ENCODE measurements at places on chromosomes 6 and 20.
A peak's percentile ranks its signal among the peaks of the same experiment; 100 is the strongest.

- no peak for DNase-seq
Measured at GRCh38 chr6:170584954-170585498, 589 bp upstream of the PDCD2 start.

DNA sequence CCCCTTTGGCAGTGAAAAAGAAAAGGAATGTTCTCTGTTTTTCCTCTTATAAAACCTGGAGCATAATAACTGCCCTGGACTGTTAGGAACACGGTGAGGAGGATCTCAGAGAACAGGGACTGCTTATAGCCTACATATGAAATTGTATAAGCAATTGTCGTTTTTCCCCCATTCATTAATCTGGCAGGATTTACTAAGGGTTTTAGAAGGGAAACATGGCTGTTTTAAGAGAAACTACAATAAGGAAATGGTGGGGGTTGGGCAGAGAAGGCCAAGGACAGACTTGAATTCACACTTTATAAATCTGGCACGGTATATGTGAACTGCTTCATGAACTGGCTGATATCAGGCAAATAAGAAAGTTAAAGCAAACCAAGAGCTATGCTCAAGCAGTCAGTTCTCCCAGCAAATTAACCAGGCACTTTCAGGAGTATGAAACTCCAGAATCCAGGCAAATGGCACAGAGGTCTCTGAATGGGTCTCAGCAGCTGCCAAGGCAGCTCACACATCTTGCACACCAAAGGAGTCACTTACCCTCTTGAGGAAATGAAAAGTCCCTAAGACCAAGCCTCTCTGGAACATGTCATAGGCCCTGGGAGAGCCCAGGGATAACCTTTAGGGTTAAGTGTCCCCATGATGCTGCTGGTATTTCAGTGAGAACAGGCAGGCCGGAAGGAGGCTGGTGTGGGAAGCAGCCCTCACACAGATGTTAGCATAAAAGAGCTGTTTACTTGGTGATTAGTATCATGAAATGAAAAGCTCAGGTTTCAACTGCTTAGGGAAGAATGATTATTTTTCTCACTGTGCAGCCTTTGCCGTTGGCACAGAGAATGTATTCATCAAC, 260.5 kb upstream of the MARCKS start:
- no peak for DNase-seq

GRCh38 chr6:149264629-149265028, 52.9 kb upstream of the TAB2 start:
- DNase-seq = no peak

- no peak for DNase-seq
Measured at GRCh38 chr6:41871691-41872090, 23.5 kb downstream of the USP49 start.

DNA sequence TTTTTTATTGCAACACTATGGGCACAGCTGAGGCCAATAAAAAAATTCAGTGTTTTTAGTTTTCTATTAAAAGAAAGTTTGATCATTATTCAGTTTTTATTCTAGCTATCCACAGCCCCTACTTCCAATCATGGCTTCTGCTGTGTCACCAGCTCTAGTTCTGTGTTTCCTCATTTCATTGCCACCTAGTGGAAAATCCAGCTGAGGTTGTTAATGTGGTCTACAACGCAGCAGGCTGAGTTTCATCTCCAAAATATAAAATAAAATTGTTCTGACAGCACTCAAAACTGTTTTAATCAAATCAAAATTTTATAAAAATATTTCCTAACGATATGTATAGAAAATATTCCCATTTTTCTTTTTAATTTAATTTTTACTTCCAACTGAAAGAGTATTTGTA, 13.6 kb downstream of the COL9A1 start:
- DNase-seq = no peak

DNA sequence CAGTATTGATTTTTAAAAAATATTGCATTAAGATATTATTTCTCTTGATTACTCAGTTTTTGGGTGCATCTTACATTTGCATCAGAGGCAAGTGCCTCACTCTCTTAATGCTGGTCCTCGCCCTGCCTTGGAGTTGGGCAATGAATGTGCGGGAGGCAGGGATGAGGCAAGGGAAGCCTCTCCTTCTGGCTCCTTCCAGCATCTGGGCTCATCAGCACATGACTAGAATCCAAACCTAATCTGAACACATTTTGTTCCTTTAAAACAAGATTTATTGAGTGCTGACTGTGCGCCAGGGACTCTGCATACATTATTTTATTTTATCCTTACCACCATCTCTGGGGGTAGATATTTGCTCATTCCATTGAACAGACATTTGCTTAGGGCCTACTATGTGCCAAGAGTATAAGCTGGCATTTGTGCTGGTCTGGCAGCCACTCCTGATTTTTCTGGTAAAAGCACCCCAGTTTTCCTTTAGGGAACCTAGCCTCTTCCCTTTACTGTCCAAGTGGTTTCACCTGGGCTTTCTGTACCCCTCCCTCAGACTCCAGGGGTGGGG, 71.9 kb upstream of the ZNFX1 start:
- no peak for DNase-seq

- no peak for DNase-seq
Measured at GRCh38 chr20:19890445-19891051, 126.6 kb upstream of the NAA20 start.

GRCh38 chr6:23175391-23175790, 606.0 kb downstream of the HDGFL1 start:
- no peak for DNase-seq

GRCh38 chr6:40630051-40630450, 42.9 kb upstream of the LRFN2 start:
- no peak for DNase-seq

DNA sequence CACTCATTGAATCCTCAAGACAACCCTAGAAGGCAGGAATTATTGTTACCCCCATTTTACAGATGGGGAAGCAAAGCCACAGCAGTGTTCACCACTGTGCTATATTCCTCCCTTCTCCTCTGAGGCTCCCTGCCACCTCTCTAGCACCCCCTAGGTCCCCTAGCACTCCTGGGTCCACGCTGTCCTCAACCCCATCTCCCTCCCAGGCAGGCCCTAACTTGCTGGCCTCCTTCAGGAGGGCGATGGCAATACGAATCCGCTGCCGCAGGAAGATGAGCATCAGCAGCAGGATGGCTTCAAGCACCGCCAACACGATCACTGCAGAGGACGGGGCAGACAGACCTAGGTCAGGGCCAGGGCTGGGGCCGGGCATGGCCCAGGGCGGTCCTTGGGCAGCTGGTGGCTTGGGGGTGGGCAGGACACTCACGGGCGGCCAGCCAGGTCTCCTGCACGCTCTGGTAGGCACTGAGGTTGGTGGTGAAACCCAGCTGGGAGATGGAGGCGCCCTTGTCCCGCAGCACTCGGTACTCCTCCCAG, 7.8 kb upstream of the NEU1 start:
- no peak for DNase-seq

DNA sequence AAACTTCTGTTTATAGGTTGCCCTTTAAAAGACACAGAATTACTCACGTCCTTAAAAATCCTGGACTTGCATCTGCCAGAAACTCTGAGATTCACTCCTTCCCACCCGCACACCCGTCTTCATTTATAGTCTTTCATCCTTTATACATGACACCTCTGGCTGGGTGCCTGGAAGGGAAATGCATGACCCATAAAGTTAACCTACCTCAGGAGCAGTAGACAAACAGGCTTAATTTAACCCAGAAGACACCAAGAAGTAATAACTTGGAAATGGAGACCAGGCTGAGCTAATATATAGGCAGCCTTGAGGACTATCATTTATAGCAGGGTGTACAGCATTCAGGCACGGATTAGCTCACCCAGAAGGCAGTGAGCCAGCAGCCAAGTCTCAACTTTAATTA, 429.0 kb upstream of the NRSN1 start:
- no peak for DNase-seq

GRCh38 chr20:11891077-11891775, 26.5 kb upstream of the BTBD3 start:
- DNase-seq = no peak

- no peak for DNase-seq
Measured at GRCh38 chr6:47323321-47323720, 13.6 kb upstream of the TNFRSF21 start.

GRCh38 chr20:1588533-1589460, 31.0 kb downstream of the SIRPB1 start:
- no peak for DNase-seq

DNA sequence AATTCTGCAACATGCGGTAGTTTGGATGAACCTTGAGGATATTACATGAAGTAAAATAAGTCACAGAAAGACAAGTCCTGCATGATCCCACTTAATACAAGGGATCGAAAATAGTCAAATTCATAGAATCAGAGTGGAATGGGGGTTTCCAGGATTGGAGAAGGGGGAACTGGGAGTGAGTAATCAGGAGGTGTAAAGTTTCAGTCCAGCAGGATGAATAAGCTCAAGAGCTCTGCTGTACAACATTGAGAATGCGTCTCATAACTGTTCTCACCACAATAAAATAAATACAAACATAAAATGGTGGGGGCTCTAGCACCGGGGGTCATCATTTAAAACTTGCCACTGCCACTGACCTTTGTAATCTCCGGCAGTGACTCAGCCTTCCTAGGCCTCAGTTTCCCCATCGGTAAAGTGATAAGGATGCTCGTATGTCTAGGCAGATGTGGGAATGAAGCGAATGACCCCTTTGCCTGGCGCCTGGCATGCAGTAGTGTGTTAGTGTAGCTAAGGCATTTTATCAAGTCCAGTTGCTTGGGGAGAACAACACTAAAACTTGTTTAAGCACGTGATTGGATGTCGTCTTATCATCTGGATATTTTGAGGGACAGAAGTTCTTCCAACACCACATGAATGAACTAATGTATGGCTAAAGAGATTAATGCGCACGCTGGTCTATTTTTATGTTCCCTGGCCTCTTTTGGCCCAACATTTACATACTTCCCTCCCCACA, 421.1 kb downstream of the QKI start:
- no peak for DNase-seq

- DNase-seq = no peak
Measured at GRCh38 chr6:169112483-169113320, 140.9 kb downstream of the THBS2 start.

DNA sequence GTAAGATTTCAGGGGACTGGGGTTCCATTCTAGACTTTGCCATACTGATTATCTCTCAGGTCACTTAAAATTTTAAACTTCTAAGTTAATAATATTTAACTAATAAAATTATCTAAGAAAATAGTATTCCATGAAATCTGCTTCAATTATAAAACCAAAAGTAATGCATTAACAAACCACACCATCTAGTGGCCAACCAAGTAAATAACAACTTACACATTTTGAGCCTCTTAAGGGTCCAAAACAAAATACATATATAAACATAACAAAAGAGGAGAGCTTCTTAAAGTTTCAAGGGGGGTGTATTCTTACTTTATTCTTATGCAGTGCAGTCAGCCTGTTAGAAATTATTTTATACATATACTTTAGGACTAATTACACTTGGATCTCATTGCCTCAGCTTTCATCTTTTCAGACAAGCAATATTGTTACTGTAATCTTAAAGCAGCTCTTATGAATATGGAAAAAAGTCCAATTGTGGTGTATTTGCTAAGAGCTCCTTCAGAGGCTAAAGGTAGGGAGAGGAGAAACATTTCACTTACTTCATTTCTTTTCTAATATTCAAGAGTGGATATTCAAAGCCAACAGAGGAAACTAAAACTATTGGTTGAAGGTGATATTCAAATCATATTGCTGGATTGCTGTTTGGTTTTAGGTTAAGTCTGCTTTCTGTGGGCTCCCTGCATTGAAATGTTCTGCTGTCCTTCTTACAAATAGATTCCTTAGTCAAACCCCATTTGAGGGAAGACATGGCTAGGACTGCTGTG, 199.7 kb upstream of the SIM1 start:
- peak; percentile 2 for DNase-seq

GRCh38 chr20:50398821-50399554, 111.2 kb upstream of the PTPN1 start:
- no peak for DNase-seq

DNA sequence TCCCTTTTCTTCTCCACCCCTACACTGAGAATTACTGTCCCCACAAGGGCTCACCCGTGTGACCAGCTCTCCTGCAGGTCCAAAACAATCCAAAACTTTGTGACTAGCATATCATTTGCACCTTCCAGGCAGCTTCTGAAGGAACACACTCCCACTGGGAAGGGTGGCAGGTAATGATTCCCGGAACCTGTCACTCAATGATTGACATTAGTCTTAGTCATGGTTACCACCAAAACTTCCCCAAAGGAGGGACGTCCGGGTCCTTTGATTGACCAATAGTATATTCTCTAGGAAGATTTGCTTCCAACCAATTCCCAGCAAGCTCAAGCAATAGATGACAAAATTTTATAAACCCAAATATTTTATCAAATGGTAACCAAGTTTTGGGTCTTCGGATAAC, 127.7 kb upstream of the MYLIP start:
- DNase-seq = no peak

GRCh38 chr6:4568138-4568537, 208.1 kb upstream of the CDYL start:
- DNase-seq = no peak

DNA sequence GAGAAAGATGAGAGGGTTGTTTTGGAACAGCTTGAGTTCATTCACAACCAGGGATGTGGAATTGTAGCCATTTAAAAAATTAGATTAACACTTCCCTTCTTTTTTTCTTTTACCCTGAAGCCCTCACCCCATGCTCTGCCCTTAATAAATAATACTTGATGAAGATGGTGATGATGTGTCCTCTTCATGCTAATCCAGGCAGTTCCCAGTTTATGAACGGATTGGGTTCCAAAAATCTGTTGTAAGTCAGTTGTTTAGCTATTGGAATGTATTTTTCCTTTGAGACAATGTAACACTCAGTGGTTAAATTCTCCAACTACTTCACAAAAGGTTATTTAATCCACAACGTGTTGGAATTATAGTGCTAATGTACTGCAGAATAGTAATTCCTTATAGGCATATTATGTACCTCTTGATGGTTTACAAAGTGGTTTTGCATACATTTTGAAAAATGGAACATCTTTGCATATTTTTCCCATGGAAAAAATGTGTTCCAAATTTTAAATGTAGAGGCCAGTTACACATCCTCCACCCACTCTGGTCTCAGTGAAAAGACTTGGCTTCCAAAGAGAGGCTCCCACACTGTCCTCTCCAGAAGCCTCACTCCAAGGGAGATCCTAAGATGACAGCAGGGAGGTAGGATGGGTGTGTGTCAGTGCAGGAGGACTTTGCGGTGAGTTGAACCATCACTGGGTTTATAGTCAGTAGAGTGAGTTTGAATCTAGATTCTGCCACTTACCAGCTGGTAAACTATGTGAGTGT, 45.8 kb upstream of the CEP162 start:
- no peak for DNase-seq

GRCh38 chr6:14638435-14638905, 520.9 kb downstream of the CD83 start:
- no peak for DNase-seq

DNA sequence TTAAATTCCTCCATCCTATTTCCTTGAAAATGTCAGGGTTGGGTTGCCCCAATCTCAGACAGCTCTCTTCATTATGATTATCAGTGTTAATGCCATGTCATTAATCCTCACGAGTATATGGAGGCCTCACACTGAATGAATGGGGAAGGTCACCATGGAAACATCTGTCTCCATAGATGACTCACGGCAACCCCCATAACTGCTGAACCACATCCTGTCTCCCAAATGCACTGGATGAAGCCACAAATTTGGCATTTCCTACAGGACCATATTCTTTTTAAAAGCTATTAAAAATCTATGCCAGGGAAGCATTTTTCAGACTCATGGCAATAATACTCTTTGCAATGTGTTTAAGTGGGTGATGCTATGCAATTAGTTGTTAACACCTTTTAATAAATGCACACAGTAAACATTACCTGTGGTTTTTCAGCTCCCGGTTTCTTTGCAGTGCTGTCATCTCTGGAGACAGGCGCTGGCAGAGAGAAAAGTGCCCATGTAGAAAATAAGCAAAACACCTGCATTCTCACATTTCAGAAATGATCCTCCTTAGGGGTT, 80.1 kb upstream of the PTPRK start:
- peak; percentile 61 for DNase-seq
